ENCODE measurements at places on chromosomes 3 and 15. TPM values are rescaled to one million over a fixed set of nuclear protein-coding genes. Genes with fewer than 3 reads are reported as not detected.
A peak's percentile ranks its signal among the peaks of the same experiment; 100 is the strongest.

- H3K36me3 ChIP-seq: peaks cover 9% of the 10 kb centered on the region
- H3K4me1 ChIP-seq: no peaks in the 10 kb centered on the region
Measured at GRCh38 chr15:29556380-29556779, 265.9 kb downstream of the TJP1 start.

FANCD2OS gene
- not detected for total RNA-seq

WNT5A gene
- 9.7 TPM for total RNA-seq

DNA sequence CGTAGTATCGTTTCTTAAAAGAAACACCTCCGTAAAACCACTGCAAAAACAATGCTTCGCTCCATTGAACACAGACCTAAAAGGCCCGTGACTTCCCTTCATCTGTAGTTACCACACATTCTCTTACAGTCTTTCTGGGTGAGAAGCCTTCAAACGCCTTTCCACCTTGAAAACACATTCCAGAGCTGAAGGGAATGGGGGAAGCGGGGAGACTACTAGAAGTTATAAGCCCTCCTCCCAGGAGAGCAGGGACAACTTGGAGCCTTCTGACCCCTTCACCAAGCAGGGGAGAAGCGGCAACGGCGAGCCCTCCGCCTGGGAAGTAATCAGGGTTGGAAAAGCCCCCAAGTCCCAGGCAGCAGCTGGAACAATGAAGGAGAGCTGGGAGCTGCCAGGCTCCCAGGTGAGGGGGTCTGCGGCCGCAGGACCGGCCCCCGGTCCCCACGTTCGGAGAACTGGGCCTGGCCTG is 461 bp downstream of the SECISBP2L start:
- peak overlapping the region; percentile 88 for H3K4me3 ChIP-seq
- DNase-seq: peak; percentile 45
- no peaks in the 10 kb centered on the region for H3K36me3 ChIP-seq
- peaks cover 11% of the 10 kb centered on the region for H3K4me1 ChIP-seq
- peak overlapping the region; percentile 11 for H3K27ac ChIP-seq

GRCh38 chr3:146037697-146038096 is 123.3 kb downstream of the PLOD2 start:
- no peak for DNase-seq
- H3K27ac ChIP-seq: no peak overlapping the region
- H3K36me3 ChIP-seq: no peaks in the 10 kb centered on the region
- peaks cover 2% of the 10 kb centered on the region for H3K27me3 ChIP-seq
- H3K4me1 ChIP-seq: peaks cover 11% of the 10 kb centered on the region

SLC9C1 gene
- 0.13 TPM for total RNA-seq

DNA sequence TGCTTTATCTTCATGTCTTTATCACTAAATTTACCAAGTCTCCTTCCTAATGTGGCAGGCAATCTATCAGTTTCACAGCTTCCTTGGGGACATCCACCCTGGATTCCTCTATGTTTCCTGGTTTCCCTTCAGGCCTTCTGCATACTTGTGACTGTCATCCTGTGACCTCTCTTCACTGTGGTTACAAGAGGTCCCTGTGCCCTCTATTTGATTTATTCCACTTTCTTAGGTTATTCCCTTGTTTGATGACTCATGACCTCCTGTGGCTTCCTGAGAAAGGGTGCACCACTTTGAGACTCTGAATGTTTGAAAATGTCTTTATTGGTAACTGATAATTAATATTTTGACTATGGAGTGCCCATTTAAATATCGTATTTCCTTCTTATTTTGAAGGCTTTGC is 60.5 kb upstream of the KY start:
- H3K36me3 ChIP-seq: no peaks in the 10 kb centered on the region
- H3K4me3 ChIP-seq: no peak overlapping the region
- no peak for DNase-seq
- H3K4me1 ChIP-seq: peaks cover 9% of the 10 kb centered on the region

PRR20G gene
- not detected for total RNA-seq

GRCh38 chr3:8519156-8519555 is 17.5 kb downstream of the LMCD1 start:
- peaks cover 10% of the 10 kb centered on the region for H3K4me1 ChIP-seq
- H3K36me3 ChIP-seq: no peaks in the 10 kb centered on the region
- peaks cover 3% of the 10 kb centered on the region for H3K27me3 ChIP-seq
- no peak overlapping the region for H3K27ac ChIP-seq
- no peak for DNase-seq

DNA sequence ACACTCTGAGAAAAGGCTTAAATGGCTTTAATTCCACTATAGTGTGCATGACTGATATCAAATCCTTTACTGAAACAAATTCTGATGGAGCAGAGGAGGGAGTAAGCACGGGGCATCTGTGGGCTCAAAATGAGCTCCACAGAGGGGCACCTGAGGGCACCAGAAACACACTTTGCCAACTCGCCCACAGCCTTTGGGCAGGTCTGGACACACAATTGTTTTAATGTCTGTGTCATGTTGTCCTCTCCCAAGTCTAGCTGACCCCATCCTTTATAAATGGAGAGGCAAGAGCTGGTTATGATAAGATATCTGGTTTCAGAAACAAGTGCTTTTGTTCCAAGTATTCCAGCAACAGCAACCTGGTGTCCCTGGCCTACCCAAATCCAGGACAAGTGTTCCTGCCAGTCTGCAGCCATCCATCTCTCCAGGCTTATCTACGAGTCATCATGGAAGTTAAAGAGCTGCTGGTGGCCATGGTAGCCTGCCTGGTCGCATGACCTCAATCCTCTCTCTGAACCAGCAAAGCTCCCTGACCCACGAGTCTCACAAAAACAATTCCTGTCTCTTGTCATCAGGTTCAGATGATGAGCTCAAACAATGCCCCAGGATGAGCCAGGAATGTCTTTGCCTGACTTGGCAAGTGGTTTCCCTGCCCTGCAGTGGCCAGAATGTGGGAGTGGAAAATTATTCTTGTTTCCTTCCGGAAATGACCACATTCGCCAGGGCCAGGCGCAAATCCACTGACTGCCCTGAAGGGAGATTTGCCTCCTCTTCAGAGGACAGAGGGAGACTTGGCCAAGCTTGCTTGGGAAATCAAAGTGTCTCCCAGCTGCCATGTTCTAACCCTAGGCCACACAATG is 64.4 kb upstream of the TPM1 start:
- H3K27ac ChIP-seq: no peak overlapping the region
- DNase-seq: no peak
- no peaks in the 10 kb centered on the region for H3K36me3 ChIP-seq
- H3K4me3 ChIP-seq: no peak overlapping the region
- H3K4me1 ChIP-seq: no peaks in the 10 kb centered on the region

GRCh38 chr15:78194568-78194925 is 39.8 kb downstream of the ACSBG1 start:
- peaks cover 5% of the 10 kb centered on the region for H3K27me3 ChIP-seq
- H3K4me1 ChIP-seq: peaks cover 7% of the 10 kb centered on the region
- H3K27ac ChIP-seq: no peak overlapping the region

ANKRD28 gene
- total RNA-seq: 22.6 TPM

DNA sequence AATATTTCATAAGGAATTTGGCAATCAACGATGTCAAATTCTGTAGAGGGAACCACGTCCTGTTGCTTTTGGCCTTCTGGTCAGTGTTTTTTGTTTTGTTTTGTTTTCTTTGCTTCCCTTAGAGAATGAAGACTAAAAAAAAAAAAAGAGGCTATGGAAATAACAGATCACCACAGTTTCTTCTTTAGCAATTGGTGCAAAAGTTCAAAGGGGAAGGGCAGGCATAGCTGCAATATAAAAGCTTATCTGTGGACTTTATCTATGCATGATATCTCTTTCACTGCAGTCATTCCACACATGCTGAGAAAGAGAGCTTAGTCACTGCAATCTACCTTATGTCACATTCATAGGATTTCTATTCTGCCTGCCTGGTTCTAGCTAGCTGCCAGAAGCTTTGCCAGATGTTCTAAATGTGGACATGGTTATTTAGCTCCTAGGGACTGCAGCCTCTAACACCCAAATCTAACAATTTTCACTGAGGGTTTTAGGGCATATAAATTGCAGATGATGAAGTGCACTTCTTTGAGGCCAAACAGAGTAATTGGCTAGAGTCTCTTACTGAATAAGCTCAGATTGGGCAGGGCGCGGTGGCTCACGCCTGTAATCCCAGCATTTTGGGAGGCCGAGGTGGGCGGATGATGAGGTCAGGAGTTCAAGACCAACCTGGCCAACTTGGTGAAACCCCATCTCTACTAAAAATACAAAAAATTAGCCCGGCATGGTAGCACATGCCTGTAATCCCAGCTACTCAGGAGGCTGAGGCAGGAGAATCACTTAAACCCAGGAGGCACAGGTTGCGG is 637.2 kb downstream of the NTRK3 start:
- H3K27ac ChIP-seq: no peak overlapping the region
- no peaks in the 10 kb centered on the region for H3K36me3 ChIP-seq
- DNase-seq: no peak
- H3K27me3 ChIP-seq: peaks cover 2% of the 10 kb centered on the region

COL8A1 gene
- 5.6 TPM for total RNA-seq

LIPC gene
- total RNA-seq: not detected

DNA sequence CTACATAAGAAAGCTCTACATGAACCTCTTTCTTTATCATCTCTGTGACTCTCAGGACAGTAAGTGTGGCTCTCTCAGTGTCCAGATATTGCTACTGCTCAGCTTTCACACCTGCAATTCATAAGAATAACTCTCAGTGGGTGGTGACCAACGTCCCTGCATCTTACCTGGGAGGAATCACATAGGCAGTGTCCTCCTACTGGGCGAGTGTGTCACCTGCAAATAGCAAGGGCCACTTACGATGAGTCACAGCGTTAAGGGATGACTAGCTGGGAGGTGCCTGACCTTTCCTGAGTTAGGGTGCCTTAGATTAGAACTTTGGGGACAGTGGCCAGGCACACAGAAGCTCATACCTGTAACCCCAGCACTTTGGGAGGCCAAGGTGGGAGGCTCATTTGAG is 90.8 kb upstream of the C3orf80 start:
- peaks cover 2% of the 10 kb centered on the region for H3K27me3 ChIP-seq
- no peak for DNase-seq
- H3K27ac ChIP-seq: no peak overlapping the region
- no peak overlapping the region for H3K4me3 ChIP-seq
- H3K4me1 ChIP-seq: peaks cover 2% of the 10 kb centered on the region
- H3K36me3 ChIP-seq: no peaks in the 10 kb centered on the region

ZCWPW2 gene
- 0.80 TPM for total RNA-seq

DNA sequence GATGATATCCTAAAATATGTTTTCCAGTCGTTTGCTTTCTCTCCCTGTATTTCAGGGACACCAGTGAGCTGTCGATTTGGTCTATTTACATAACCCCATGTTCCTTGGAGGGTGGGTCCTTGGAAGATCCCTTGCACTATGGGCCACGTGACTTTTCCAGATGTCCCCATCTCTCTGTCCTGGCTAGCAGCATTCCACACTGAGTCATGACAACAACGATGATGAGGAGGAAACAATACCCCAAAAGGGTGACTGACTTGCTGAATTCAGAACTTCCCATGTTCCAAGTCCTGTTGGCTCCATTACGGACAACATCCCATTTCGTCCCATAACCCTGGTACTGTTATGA is 134.3 kb downstream of the NSMCE3 start:
- no peak overlapping the region for H3K4me3 ChIP-seq
- no peak overlapping the region for H3K27ac ChIP-seq
- peaks cover 9% of the 10 kb centered on the region for H3K4me1 ChIP-seq
- H3K36me3 ChIP-seq: peaks cover 9% of the 10 kb centered on the region
- no peak for DNase-seq

GRCh38 chr3:54988302-54988837 is 60.5 kb upstream of the LRTM1 start:
- H3K4me3 ChIP-seq: no peak overlapping the region
- H3K4me1 ChIP-seq: peaks cover 26% of the 10 kb centered on the region
- no peak overlapping the region for H3K27ac ChIP-seq
- no peaks in the 10 kb centered on the region for H3K36me3 ChIP-seq
- H3K27me3 ChIP-seq: no peaks in the 10 kb centered on the region
- no peak for DNase-seq

- H3K4me3 ChIP-seq: no peak overlapping the region
- H3K36me3 ChIP-seq: no peaks in the 10 kb centered on the region
- H3K4me1 ChIP-seq: no peaks in the 10 kb centered on the region
- no peaks in the 10 kb centered on the region for H3K27me3 ChIP-seq
Measured at GRCh38 chr15:72065801-72066200, 52.1 kb downstream of the MYO9A start.

DNA sequence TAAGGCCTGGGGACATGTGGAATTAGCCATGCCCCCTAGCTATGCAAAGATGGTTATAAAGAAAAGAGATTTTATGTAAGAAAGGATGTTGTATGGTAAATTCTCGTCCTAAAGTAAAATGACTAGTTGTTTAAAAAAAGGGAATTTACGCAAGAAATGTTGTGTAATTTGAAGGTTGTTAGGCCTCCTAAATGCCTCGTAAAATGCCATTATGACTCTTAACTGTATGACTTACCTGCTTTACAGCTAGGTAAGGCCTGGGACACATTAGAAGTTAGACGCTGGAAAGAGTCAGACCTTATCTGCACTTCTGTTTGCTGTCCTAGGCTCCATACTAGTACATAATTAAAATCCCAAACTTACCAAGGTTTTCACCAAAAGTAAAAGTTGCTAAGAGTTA is 17.5 kb upstream of the HHATL start:
- no peaks in the 10 kb centered on the region for H3K4me1 ChIP-seq
- H3K36me3 ChIP-seq: no peaks in the 10 kb centered on the region
- no peaks in the 10 kb centered on the region for H3K27me3 ChIP-seq

CHRNA3 gene
- total RNA-seq: 0.74 TPM

KIF7 gene
- total RNA-seq: 6.4 TPM

DNA sequence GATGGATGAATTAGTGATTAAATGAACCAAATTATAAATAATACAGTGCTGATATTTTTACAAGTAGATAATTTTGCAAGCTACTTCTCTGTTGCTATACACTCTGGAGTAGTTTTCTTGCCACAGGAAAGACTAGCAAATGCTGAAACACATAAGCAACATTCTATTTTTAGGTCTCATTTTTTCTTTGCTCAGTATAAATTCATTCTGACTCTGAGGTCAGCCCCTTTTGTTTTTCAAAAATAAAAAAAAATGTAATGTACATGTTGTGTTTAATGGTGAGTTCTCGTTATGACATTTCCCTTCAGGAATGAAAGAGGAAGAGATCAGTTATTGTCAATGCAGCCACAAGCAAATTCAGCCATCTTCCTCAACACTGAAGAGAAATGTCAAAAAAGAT is 24.9 kb downstream of the GJD2 start:
- no peaks in the 10 kb centered on the region for H3K36me3 ChIP-seq
- H3K27ac ChIP-seq: no peak overlapping the region
- H3K4me1 ChIP-seq: peaks cover 4% of the 10 kb centered on the region
- no peak overlapping the region for H3K4me3 ChIP-seq

TNFAIP8L3 gene
- total RNA-seq: 0.77 TPM

DNA sequence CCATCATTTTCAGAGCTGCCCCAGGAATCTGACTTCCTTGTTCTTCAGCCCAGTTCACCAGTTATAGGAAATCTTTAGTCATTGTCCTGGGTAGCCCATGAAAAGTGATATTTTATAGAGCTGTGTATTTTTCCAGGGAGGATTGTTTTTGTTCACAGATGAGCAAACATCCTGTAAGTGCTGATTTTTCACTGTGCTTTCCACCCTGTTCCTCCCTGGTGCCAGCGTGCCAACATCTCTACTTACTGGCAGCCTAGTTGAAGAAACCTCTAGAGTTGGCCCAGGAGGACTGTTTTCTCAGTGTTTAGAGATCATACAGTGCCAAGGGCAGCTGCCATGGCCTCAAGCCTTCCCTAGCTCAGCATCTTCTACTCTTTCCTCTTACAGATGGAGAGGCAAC is 41.3 kb downstream of the ST6GAL1 start:
- H3K27ac ChIP-seq: no peak overlapping the region
- DNase-seq: no peak
- no peak overlapping the region for H3K4me3 ChIP-seq
- H3K36me3 ChIP-seq: peaks cover 48% of the 10 kb centered on the region
- H3K27me3 ChIP-seq: no peaks in the 10 kb centered on the region
- H3K4me1 ChIP-seq: peaks cover 27% of the 10 kb centered on the region

GRCh38 chr3:170584585-170585007 is 1.3 kb downstream of the SLC7A14 start:
- peak overlapping the region; percentile 81 for H3K4me3 ChIP-seq
- no peaks in the 10 kb centered on the region for H3K36me3 ChIP-seq
- no peak overlapping the region for H3K27ac ChIP-seq
- peak; percentile 86 for DNase-seq
- H3K4me1 ChIP-seq: peaks cover 12% of the 10 kb centered on the region
- peaks cover 6% of the 10 kb centered on the region for H3K27me3 ChIP-seq
